ENCODE measurements at places on chromosomes 5 and 9. TPM values are rescaled to one million over a fixed set of nuclear protein-coding genes. Genes with fewer than 3 reads are reported as not detected.

Gene GRXCR2
- not detected for total RNA-seq

Gene NUTM2F
- not detected for total RNA-seq

Gene CORO2A
- total RNA-seq = 26.2 TPM

Gene CA9
- 1.3 TPM for total RNA-seq

Gene ELP1
- total RNA-seq = 31.7 TPM

GRCh38 chr9:109117856-109118807, 1.6 kb downstream of the TMEM245 start:
- DNase-seq = no peak

DNA sequence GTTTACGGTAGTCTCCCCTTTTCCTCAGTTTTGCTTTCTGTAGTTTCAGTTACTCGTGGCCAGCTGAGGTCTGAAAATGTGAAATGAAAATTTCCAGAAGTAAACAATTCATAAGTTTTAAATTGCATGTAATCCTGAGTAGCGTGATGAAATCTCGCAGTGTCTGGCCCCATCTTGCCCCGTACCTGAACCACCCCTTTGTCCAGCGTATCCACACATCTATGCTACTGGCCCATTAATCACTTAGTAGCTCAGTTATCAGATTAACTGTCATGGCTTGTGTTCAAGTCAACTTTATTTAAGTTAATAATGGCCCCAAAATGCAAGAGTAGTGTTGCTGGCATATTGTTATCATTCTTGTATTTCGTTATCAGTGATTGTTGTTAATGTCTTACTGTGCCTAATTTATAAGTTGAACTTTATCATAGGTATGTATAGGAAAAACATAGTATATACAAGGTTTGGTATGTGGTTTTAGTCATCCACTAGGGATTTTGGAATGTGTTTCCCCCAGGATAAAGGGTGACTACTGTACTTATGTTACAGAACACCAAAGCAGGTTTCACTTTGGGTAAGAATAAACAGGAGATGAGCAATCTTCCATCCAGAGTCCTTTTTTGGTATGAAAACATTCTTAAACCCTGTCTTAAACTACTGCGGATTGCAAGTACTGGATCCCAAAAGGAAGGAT, 118.4 kb upstream of the KCNN2 start:
- no peak for DNase-seq

DNA sequence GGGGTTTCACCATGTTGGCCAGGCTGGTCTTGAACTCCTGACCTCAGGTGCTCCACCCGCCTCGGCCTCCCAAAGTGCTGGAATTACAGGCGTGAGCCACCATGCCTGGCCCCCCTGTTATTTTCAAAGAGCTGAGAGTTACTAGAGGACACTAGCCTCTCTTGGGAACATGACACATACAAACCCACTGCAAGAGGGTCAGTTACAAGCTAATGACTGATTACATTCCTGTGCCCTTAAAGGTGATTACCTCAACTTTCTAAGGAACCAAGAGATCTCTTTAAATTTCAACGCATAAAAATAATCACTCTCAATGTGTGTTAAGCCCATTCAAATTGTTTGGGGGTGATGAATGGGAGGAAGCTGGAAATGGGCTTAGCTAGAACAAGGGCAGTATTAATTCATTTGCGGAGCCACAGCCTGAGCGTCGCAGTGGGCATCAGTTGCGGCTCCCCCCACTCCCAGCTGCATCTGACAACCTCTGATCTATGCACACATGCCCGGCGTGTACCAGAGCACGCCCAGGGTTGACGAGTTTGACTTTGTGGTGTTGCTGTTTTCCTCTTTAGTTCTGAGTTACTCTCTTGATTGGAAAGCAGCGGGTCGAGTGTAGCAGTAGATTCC, 146.9 kb downstream of the GOLPH3 start:
- DNase-seq = no peak

GRCh38 chr5:80978772-80979317, 18.7 kb downstream of the RASGRF2 start:
- no peak for DNase-seq

- no peak for DNase-seq
Observed at GRCh38 chr9:36436909-36437308, 36.8 kb upstream of the RNF38 start.

DNA sequence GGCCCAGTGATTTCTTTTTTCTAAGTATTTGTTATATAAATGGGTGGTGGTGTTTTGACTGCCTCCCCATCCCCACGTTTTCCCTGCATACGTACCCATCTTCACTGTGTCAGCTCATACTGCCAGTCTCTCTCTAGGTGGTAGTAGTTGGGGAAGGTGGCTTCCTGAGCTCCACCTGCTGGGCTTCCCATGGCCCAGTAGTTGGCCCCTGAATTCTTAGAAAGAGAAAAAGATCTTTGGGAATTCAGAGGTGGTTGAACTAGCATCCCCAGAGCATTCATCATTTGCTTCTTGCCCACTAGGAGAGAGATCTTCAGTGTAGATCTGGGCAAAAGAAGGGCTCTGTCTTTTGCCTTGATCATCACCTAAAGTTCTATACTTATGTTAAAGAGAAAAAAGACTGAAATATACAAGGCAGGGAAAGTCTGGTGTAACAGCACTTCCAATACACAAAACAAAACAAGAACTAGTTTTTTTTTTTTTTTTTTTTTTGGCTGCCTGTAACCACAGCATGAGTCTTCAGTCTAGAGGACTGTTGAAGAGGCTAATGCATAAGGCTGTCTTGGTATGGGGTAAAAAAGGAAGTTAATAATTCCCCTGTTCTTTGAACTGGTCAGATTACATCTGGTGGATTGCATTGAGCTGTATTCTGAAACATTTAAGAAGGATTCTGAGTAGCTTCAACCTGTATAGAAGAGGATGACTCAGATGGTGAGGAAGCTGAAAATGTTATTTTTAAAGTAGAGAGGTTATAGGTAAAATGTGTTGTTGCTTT, 128.7 kb downstream of the ATG10 start:
- no peak for DNase-seq

GRCh38 chr9:131119600-131119999, 5.8 kb upstream of the NUP214 start:
- DNase-seq = no peak

DNA sequence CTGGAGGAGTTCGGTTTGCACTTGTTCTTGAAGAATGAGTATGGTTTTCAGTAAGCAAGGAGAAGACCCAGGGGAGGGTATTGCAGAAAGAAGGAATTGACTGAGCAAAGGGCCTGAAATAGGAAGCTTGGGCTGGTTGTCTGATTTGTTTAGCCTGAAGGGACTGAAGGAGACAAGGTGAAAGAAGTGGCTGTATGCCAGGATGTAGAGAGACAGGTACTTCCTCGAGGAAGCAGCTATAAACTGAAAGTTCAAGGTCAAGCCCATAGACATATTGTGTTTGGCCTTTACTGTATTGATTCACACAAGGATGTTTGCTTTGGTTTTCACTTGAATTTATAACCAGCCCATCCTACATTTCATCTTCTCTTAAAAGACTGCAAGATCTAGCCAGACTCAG, 183.1 kb downstream of the PALM2AKAP2 start:
- DNase-seq = no peak

- no peak for DNase-seq
Observed at GRCh38 chr9:87381746-87382145, 115.9 kb upstream of the DAPK1 start.

DNA sequence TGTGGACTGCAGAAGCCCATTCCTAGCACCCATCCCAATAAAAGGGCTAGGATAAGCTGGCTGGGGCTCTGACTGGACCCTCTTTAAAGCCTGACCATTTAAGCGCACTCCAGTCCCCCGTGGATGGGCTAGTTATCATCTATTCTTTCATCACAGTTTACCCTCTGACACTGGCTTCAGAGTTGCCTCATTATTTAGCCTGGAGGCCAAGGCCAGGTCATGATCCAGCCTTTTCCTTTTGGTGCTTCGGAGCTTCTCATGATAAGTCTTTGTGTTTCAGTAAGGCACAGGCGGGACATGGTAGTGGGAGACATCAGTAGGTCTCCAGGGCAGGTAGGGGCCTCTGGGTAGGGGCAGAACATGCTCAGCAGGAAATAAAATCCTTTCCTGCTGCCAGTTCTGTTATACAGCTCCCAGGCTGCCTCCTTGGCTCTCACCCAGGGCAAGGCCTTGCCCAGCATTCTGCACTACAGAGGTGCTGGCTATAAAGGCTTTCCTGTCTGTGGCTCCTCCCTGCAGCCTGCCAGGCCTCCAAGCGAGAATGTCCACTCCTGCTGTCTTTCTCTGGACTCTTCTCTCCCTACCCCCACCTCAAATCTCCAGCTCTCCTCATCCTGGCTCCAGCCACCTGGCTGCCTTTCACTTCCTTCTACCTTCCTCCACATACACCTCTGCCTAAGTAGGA, 128.8 kb downstream of the FSTL4 start:
- no peak for DNase-seq

Measured in H1 (cell line).